ENCODE measurements at places on chromosomes 16 and 17.

DNA sequence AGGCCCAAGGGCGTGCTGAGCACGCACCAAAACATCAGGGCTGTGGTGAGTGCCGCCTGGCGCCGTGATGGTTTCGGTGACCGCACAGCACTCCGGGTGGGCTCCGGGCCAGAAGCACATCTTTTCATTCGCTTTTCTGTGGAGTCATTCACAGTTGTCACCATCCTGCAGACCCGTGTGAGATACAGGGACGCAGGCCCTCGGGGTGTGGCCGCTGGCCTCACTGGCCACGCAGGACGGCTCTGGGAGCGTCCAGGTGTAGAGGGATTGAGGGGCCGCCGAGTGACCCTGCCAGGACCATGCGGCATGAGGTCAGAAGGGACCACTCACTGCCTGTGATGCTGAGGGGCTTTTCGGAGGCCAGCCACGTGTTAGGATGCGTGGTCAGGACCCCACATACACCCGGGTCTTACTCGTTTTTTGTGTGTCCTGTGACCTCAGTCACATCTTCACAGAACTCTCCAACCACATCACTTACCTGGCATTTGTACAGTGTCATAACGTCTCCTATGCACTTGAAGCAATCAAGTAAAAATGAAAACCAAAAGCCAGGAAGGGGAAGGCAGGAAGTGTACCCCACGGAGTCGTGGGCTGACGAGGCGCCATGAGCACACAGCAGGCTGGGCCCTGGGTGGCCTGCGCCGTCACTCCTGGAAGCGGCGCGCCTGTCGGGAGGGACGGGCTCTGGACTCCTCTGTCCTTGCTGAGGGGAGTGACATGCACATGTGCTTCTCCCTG is 7.8 kb downstream of the ACSF3 start:
- no peak for DNase-seq

DNA sequence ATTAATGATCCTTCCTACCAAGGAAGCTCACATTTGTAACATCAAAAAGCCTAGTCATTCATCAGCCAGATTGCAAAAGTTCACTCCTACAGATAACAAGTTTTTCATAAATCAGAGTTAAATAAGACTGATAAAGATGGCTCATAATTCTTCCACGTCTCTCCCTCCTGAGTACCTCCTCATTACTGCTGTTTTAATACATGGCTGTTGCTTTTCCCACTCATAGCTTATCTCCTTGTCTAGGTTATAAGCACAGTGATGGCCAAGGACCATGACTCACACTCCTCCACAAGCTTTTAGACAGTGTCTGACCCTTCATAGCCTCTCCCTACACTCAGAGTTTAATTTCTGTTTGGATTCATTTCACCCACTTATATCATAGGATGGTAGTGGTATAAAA is 100.9 kb upstream of the MON1B start:
- no peak for DNase-seq

DNA sequence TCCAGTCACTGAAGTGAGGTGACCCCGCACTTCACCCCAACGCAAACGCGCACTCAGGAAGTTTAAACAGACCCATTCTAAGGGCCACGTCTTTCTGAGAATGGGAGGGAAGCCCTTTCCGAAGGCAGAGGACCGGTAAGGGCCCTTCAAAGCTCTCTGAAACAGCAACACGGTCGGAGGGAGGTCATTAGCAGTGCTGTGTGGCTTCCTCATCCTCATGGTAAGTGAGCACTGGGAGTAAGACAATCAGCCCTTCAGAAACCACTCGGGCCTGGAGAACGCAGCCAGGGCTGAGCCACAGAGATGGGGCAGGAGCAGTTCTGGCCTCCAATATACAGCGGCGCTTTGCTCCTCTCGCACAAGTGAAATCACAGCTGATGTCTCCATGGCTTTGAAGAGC is 23.7 kb downstream of the SRL start:
- DNase-seq: no peak

GRCh38 chr17:44807817-44808155 is 22.3 kb downstream of the GJC1 start:
- no peak for DNase-seq

DNA sequence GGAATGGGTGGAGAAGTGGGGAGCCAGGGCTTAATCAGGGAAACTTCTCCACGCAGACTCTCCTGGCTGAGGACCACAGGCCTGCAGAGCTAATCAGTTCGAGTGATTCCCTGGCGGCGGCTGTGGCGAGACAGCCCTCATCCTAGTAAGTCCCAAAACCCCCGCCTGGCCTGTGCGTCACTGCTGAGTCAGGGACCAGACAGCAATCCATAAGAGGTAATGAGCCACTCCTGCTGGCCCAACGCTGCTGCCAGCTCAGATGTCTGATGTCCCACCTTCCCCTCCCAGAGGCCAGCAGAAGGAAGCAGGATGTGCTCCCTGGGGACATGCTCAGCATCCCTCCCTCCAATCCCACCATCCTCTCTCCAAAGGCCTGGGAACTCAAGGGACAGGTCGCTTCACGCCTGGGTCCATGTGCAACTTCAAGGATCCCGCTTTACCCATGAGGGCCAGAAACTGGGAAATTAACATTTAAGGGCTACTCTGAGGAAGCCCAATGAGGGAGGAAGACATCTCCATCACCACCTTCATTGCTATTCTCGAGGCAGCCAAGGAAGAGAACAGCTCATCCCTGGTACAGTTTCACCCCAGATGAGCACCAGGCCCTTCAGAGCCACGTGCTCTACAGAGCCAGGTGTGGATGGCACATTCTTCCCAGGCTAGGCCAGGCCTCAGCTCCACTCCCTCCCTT is 7.9 kb downstream of the ACLY start:
- DNase-seq: no peak

- no peak for DNase-seq
These were observed 136.6 kb upstream of the WSB1 start for GRCh38 chr17:27157297-27157696.

DNA sequence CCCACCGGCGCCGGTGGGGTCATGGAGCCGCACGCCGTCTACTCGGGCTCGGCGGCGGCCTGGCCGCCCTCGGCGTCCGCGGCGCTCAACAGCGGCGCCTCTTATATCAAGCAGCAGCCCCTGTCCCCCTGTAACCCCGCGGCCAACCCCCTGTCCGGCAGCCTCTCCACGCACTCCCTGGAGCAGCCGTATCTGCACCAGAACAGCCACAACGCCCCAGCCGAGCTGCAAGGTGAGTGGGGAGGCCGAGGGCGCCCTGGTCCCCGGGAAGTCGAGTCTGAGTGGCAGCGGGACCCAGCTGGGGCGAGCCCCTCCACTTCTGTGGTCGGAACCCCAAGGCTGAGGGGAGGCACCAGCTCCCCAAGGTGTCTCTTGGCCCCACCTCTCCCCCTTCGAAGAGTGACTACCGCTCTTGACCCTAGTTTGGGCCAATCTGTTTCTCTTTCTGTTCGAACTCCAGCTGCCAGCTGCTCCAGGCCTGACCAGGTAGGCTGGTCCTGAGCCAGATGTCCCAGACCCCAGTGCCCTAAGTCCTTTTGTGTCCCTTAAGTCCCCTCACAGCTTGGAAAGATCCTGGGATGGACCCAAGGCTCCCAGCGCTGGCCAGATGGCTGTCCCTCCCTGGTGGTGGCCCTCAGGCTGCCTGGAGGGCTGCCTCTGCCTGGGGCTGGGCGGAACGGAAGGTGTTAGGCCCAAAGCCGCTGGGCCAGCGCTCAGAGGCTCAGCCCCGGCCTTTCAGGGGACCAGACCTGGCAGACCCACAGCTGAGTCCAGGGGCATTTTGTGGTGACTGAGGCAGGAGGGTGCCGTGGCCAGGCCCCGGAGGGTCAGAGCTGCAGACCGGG is 1.2 kb downstream of the FOXF1 start:
- DNase-seq: no peak

GRCh38 chr17:59415397-59415796 is 83.9 kb downstream of the YPEL2 start:
- DNase-seq: peak; percentile 67

- peak; percentile 91 for DNase-seq
These were observed 115.6 kb downstream of the CCDC182 start for GRCh38 chr17:57629470-57629869.

GRCh38 chr16:72937360-72937759 is 110.6 kb downstream of the ZFHX3 start:
- DNase-seq: no peak

DNA sequence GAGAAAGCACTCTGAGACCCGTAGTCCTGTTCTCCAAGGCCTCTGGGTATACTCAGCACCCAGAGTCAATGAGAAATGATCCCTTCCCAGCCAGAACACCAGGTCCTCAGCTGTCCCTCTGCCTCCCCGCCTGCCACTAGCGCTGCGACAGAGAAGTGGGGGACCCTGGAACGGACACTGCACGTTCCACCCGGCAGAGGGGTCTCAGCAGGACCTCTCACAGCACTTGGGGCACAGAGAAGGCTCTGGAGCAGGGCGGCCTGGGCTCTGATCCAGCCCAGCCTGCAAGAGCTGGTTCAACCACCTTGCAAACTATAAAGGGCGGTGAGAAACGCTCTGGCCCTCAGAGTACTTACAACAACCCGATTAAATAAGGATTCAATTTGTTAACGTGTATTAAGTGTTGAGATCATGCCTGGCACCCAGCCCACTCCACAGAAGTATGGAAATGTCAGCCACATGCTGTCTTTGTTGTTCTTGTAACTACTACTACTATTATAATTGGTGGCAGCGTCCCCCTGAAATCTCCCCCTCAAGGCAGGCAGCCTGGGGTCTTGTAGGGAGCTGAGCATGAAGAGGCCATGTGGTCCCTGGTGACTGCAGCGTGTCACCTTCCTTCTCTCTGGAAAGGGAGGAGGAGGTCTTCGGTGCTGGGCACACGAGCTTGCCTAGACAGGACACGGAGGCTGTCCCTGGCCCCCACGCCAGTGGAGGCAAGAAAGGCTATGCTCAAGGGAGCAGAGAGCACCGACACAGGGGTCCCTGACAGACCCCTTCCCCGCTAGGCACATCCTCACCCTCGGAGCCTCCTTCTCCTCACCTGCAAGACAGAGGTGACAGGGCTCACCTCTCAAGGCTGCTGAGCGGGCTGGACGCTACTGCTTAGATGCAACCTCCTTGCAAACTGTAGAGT is 2.4 kb downstream of the OSGIN1 start:
- no peak for DNase-seq

GRCh38 chr17:4247971-4248388 is 15.8 kb downstream of the ANKFY1 start:
- DNase-seq: no peak

- no peak for DNase-seq
These were observed 508 bp upstream of the TMC8 start for GRCh38 chr17:78130090-78130436.

- DNase-seq: no peak
These were observed 89.0 kb downstream of the SHISA6 start for GRCh38 chr17:11330006-11330405.

GRCh38 chr16:8975039-8975438 is 11.3 kb upstream of the USP7 start:
- DNase-seq: no peak

DNA sequence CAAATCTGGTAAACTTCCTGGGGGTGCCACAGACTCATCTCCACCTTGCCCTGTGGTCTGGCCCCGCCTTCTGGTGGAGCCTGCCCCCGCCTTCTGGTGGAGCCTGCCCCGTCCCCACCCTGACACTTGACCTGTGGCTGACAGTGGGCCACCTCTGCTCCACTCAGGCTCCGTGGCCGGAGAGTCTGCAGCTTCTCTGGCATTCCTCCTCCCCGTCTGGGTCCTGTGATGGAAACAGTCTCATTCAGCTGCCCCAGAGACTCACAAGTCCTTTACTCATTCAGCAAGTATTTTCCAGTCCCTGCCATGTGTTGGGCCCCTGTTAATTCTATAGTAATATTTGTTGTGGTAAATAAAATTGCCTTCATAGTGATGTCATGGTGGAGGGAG is 21.0 kb upstream of the G6PC1 start:
- no peak for DNase-seq

- DNase-seq: no peak
These were observed 21.3 kb upstream of the CRYBA1 start for GRCh38 chr17:29225396-29225795.

- DNase-seq: no peak
These were observed 213.3 kb upstream of the HS3ST4 start for GRCh38 chr16:25478476-25478875.

DNA sequence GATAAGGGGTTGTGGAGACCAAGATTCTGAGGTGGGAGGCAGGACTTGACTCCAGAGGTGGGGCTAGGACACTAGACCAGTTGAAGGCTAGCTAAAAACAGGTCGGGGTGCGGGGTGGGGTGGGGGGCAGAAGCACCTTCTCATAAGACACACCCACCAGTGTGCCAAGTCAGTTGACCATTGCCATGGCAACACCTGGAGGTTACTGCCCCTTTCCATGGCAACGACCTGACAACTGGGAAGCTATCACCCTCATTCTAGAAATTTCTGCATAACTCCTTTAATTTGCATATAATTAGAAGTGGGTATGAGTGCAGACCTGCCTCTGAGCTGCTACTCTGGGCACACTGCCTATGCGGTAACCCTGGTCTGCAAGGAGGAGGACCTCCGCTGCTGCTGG is 53.9 kb upstream of the ALOX12 start:
- no peak for DNase-seq

GRCh38 chr16:84881702-84882521 is 62.1 kb downstream of the CRISPLD2 start:
- no peak for DNase-seq

- no peak for DNase-seq
These were observed 7.4 kb downstream of the NDRG4 start for GRCh38 chr16:58507195-58507962.

DNA sequence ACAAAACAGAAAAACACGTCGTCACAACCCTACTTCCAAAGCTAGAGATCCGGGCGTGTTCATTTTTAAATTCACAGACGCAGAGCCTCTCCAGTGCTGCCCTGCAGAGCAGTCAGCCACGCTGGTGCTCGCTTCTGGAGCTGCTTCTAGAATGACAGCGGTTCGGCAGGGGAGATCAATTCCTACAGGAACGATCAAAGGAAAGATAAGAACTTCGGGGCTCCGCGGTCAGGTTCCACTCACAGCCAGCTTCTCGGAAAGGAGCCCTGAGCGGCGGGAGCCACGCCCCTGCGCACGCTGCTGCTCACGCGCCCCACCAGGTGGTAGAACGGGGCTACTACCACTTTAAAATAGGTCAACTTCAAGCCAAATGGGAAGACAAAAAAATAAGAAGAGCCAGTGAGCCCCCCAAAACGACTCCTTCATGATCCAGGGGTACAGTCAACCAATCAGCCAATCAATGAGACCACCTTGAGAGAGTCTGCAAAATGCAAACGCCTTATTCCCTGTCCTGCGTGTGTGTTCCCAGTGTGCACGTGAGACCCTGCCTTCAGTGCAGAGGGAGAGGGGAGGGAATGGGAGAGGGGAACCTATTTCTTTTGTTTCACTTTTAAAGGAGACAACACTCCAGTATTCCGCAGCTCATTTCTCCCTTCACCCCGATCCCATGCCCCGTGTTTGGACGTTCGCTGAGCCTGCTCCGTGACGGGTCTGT is 209.7 kb downstream of the RBFOX3 start:
- DNase-seq: peak; percentile 66
